ENCODE measurements at places on chromosomes 7 and 10.
A peak's percentile ranks its signal among the peaks of the same experiment; 100 is the strongest.

- DNase-seq = no peak
Observed at GRCh38 chr10:105585171-105585570, 944.1 kb downstream of the SORCS3 start.

GRCh38 chr10:6984971-6985370, 404.9 kb upstream of the PRKCQ start:
- no peak for DNase-seq

- no peak for DNase-seq
Observed at GRCh38 chr7:138407792-138408191, 52.3 kb upstream of the TRIM24 start.

GRCh38 chr10:22646388-22646853, 68.0 kb downstream of the PIP4K2A start:
- no peak for DNase-seq

- no peak for DNase-seq
Observed at GRCh38 chr7:17871815-17872533, 68.3 kb downstream of the SNX13 start.

GRCh38 chr7:155412416-155413253, 45.3 kb upstream of the EN2 start:
- DNase-seq = peak; percentile 47

Data from D721Med (cell line).